NCI-H2029 (cell line): ENCODE measurements at places on chromosomes 7 and 10.
A peak's percentile ranks its signal among the peaks of the same experiment; 100 is the strongest.

DNA sequence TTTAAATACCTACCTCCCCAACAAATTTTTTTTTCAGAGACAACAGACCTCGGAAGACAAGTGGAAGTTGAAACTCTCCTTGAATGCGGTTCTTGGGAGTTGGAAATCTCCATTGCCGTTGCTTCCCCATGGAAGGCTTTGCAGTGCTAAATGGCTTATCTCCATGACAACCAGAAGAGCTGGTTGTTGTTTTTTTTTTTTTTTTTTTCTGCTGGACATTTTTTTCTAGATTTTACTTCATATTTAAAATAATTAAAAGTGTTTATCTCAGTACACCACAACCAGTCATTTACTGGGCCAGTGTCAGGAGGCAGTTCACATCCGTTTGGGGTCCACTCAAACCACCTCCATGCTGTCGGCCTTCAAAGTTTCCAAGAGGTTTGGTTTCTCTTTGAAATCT lies 348.5 kb upstream of the PRKCQ start:
- DNase-seq = no peak

DNA sequence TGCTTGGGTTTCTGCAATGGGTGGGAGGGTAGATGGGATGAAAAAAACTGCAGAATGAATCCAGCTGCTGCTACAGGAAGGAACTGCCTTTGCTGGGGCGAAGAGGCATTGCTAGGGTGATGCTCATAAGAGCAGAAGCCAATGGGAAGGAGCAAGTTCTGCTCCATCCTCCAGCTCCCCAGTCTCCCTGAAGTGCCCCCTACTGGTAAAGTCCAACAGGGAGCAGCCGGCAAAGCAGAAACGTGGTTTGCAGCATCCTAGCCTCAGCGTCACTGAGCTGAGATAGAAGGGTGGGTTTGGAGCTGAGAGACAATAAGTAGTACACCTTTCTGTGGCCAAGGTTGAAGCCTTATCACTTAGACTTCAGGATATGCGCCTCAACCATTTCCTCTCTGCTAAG lies 220.5 kb downstream of the CCSER2 start:
- DNase-seq = no peak

- no peak for DNase-seq
These were observed 15.1 kb upstream of the RHOBTB1 start for GRCh38 chr10:60958892-60959601.

DNA sequence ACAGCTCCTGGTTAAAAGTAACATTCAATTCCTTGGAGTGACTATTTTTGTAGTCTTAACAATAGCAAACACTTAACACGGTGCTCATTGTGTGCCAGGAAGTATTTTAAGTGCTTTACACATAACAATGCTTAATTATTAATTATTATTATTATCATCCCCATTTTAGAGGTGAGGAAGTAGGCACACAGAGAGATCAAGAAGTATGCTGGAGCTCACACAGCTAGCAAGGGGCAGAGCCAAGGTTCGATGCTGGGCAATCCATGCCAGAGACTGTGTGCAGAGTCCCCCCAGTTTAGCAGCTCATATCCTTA lies 48.2 kb upstream of the SMNDC1 start:
- DNase-seq = no peak

GRCh38 chr7:78473571-78474301 lies 675.2 kb downstream of the PHTF2 start:
- no peak for DNase-seq

DNA sequence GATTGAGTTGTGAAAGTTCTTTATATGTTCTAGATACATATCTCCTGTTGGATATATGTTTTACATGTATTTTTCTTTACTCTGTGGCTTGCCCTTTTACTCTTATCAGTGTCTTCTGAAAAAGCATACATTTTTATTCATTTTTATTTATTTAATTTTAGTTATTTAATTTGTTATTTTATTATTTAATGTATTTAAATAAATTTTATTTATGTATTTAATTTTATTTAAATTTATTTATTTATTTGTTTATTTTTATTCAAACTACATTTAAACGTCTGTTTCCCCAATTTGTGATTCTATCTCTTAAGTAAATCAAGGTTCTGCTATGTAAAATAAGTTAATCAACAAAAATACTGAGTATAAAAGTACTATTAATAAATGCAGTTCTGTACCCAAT lies 279.1 kb upstream of the AKR1E2 start:
- no peak for DNase-seq

GRCh38 chr7:150450491-150451001 lies at the start of gene GIMAP8:
Gene GIMAP8, plus strand, starts transcription at chr7:150450630. Its CDS starts 16,069 bp downstream, at chr7:150466699.
- DNase-seq = no peak

- peak; percentile 37 for DNase-seq
These were observed 56.3 kb downstream of the CAMK1D start for GRCh38 chr10:12405342-12406320.

DNA sequence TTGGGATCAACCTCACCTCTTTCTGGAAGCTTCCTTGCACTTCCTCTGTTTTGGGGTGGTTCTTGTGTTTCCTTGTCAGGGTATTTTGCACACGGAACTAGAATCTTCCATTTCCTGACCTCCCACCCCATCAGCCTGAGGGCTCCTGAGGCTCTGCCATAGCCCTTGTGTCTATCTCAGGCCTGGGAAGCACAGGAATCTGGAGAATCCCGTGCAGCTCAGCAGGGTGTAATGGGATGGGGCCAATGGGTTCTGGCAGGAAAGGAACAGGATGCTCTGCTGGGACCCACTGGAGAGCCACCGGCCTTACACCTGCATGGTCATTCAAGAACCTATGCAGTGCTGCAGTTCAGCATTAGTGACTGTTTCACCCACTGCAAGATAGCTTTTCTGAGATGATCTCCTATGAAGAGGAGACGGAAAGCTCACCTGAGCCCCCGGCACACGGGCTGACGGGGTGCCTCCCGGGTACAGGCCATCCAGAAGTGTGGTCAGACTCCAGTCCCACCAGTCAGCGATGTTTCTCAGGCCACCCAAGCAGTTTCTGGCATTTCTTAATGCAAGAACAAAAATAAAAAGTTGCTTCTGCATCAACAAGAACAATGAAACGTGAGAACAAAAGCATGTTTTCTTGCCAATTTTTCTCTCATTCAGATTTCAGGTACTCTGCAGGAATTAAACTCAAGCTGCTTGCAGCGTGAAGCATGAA lies 133.2 kb downstream of the PKD1L1 start:
- no peak for DNase-seq

DNA sequence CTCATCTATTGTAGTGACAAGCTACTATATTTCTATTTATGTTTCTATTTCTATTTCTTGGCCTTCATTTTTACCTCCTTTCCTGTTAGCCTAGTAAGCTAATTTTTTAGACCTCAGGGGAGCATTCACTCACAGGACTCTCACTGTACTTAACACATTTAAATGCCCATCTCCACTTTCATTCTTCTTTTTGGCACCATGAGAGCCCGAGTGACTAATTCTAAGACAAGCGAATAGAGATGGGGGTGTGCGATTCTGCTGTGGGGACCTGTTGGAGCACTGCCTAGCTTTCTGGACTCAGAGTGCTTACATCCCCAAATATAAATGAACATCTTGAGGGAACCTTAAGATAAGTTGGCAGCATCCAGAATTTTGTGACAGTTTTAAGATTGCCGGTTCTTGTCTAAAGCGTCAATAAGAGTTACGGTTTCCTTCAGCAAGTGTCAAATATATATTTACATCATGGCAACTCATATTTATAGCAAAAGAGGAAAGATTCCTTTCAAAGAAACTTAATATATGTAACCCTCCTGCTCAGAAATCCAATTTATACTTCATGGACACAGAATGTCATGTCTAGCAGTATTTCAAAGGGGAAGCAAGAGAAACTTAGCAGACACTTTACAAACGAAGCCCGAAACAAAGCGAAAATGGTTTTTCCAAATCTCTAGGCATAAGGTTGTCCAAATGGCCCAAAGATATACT lies 54.1 kb upstream of the AFAP1L2 start:
- no peak for DNase-seq

- no peak for DNase-seq
These were observed 48.9 kb downstream of the IRF5 start for GRCh38 chr7:128986609-128987008.

GRCh38 chr7:111029574-111030251 lies 61.2 kb upstream of the LRRN3 start:
- DNase-seq = peak; percentile 21

DNA sequence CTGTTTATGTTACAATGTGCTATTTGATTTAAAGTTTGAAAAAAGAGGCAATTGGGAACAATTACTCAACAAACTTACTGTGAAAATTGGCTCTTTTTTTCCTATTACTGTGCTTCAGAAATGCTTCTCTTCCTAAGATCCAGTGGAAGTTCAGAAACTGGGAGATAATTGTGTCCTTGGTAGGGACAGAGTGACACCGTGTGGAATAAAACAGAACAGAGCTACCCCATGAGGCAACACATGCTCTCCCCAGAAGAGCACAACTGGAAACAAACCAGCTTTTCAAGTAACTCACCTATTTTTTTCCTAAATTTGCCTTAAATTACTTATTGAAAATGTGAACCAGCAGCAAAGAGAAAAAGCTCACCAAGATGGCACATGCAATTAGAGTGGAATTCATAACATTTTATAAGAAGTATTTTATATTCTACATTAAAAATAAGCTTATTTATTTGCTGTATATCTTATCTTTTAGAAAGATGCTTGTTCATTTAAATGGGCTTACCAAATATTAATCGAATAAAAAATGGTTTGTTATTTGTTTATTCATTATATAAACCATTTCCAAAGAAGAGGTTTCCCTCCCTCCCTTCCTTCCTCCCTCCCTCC lies 346.1 kb upstream of the ANKRD30A start:
- no peak for DNase-seq

DNA sequence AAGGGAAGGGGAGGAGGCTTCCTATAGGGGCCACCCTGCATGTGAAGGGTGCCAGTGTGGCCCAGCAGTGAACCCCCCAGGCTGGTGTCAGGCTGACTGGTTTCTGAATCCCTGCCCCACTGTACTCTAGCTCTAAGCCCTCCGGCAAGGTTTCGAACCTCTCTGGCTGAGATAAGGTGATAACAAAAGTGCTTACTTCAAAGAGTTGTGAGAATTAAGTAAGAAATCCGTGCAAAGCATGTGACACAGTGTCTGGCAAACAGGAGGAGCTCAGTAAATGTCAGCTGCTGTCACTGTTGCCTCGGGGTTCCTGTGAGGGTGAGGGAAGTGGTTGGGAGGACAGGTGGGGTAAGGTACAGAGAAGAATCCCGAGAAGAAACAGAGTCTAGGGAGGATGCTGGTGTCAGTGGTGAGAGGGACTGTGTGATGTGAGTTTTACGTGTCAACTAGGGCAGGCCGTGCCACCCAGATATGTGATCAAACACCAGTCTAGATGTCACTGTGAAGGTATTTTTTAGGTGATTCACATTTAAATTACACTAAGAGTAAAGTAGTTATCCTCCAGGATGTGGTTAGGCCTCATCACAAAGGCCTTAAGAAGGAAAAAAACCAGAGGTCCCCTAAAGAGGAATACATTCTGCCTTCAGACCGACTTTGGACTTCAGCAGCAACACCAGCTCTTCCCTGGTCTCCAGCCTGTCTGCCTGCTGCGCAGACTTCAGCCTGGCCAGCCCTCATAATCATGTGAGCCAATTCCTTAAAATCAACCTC lies 64.4 kb downstream of the BPGM start:
- DNase-seq = no peak
